Right atrium auricular region (tissue), 2 donors: ENCODE measurements at places on chromosomes 4 and X. TPM values are rescaled to one million over a fixed set of nuclear protein-coding genes. Genes with fewer than 3 reads are reported as not detected.

GRCh38 chrX:103628386-103629317, at the start of gene TCEAL1:
Gene TCEAL1 (plus strand): TSS chrX:103628975. CDS start chrX:103629917, 942 bp downstream.
- DNase-seq, result no peak

DNA sequence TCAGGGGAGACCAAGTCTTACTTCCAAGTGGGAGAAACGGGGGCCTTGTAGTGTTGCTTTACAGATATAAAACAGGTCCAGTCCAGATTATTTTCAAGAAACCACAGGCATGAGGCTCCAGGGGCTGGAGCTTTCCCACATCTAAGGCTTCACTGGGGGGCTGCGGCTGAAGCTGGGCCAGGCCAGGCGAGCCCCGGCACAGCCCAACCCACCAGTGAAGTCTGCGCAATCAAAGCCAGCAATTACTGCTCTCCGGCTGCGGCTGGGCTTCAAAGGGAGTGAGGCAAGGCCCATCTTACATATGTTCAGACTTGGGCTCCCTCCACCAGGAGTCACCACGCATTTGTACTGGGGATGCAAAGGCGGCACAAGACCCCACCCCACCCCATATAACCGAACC, 61.7 kb downstream of the HADH start:
- no peak for DNase-seq

DNA sequence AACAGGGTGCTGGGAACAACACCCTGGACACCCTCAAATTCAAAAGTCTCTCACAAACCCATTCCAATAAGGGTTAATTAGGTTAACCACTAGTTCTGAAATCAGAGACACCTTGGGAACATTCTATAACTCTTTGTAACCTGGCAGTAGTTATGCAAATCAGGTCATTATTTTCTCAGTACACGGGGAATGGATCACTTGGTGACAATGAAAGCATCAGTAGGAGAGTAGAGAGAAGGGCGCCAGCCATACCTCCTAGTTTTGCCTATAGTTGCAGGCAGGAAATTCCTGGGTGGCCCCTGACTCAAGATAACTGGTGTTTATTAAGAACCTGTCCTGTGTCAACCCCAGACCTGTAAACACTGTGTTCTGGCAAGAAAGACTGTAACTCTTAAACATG, 2.5 kb downstream of the CCDC110 start:
- no peak for DNase-seq

The HSFX3 gene
- not detected for total RNA-seq

The GLOD5 gene
- not detected for total RNA-seq

DNA sequence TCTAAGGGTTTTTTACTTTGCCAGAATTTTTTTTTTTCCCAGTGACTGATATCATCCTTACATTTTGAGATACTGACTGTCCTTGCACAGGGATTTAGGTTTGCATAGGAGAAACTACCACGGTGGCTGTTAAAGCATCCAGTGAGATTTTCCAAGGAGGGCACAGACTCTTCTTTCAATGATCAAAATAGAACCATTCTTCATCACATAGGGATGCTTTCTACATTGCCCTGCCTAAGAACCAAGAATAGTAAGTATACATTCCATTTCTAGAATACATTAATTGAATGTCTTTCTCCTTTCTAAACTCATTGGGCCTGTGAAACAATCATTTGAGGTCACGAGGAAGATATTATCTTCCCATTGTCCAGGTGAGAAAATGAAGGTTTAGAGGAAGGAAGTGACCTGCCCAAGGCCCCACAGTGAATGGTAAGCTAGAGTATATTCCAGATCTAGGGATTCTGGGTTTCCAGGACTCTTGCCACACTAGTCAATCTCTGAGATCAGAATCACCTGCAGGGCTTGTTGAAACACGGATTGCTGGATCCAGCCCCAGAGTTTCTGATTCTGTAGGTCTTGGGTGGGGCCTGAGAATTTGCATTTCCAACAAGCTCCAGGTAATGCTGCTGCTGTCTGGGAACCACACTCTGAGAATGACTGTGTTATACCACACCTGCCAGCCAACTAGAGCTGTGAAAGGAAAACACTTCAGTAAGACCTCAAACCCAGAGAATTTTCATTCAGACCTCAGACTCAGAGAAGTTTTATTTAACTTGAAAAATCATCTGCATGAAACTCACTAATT, 17.7 kb upstream of the TMEM154 start:
- DNase-seq, result no peak

GRCh38 chrX:54045563-54046228, 1.4 kb upstream of the PHF8 start:
- no peak for DNase-seq

The RPL10 gene
- total RNA-seq, result 1,667 TPM

- DNase-seq, result no peak
These were observed 20.1 kb upstream of the CSF2RA start for GRCh38 chrX:1248331-1249061.

- no peak for DNase-seq
These were observed 399.8 kb upstream of the MAD2L1 start for GRCh38 chr4:120466429-120466828.

GRCh38 chr4:11471618-11472017, 42.9 kb upstream of the HS3ST1 start:
- no peak for DNase-seq

The LAGE3 gene
- total RNA-seq, result 32.9 TPM

- peak; percentile 70 for DNase-seq
These were observed 146.2 kb upstream of the SCML1 start for GRCh38 chrX:17590892-17591740.

The FAM53A gene
- total RNA-seq, result 1.0 TPM

The IDUA gene
- total RNA-seq, result 10.2 TPM

GRCh38 chrX:129876771-129877305, 29.1 kb upstream of the UTP14A start:
- no peak for DNase-seq

The SPON2 gene
- total RNA-seq, result 13.0 TPM

The CLDN2 gene
- not detected for total RNA-seq

DNA sequence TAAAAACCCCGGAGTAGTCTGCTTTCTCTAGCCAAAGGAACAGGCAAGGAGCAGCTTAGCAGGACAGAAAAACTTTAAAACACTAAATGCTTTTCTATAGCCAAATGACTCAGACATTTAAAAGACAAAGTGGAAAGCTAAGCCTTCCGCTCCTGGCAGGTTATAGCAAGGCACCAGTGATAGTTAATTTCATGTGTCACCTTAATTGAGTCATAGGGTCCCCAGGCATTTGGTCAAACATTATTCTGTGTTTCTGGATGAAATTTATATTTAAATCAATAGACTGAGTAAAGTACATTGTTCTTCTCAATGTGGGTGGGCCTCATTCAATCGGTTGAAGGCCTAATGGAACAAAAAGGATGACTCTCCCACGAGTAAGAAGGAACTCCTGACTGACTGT, 885.7 kb upstream of the ADGRL3 start:
- DNase-seq, result no peak

DNA sequence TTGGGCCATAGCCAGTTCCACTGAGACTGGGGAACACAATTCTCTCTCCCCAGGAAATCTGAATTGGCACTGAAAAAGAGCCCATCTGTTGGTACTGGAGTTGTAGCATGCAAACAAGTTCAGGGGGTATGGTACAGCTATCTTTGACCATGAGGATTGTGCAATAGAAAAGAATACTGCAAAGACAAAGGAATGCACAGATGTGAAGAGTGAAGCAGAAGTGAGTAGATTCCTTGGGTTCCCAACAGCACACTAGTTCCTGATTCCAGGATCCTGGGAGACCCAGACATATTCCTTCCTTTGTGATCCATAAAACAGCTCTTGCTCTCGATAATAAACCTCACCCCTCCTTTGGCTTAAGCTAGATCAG, 43.3 kb upstream of the CTAG2 start:
- no peak for DNase-seq

DNA sequence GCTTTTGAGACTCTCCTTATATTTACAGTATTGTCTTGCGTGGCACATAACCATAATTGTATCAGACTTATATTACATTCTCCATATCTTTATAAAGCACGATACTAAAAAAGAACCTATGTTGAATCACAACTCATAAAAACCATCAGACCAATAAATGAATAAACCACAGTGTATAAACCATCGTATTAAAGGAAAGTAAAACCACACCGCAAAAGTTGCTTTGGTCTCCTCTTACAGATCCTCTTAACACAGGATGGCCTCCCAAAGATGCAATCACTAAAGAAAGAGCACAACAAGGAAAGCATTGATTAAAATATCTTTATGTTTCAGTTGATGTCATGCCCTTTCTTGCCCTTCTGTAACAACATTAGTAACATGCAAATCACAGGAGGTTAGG, 437.9 kb downstream of the AFF2 start:
- DNase-seq, result no peak

GRCh38 chr4:107757864-107758476, 37.9 kb upstream of the PAPSS1 start:
- DNase-seq, result no peak

The IL21 gene
- total RNA-seq, result not detected

GRCh38 chr4:109751852-109752251, 22.0 kb upstream of the PLA2G12A start:
- DNase-seq, result no peak

GRCh38 chr4:169209388-169209883, 61.3 kb downstream of the SH3RF1 start:
- no peak for DNase-seq

The FATE1 gene
- not detected for total RNA-seq

- no peak for DNase-seq
These were observed 4.6 kb upstream of the ZNF185 start for GRCh38 chrX:152892999-152893891.

- DNase-seq, result no peak
These were observed 326.9 kb downstream of the EPHA5 start for GRCh38 chr4:65343342-65343741.

GRCh38 chr4:15690020-15690809, 8.6 kb downstream of the FAM200B start:
- no peak for DNase-seq

DNA sequence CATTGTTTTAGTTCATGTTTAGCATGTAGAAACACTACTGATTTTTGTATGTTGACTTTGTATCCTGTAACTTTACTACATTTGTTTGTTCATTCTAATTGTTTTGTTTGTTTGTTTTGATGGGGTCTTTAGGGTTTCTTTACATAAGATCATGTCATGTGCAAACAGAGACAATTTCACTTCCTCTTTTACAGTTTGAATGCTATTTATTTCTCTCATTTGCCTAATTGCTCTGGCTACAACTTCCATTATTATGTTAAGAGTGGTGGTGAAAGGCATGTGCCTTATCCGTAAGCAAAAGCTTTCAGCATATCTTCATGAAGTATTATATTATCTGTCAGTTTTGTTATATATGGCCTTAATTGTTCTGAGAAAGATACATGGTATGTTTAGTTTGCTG, 571.1 kb downstream of the PCDH7 start:
- no peak for DNase-seq

DNA sequence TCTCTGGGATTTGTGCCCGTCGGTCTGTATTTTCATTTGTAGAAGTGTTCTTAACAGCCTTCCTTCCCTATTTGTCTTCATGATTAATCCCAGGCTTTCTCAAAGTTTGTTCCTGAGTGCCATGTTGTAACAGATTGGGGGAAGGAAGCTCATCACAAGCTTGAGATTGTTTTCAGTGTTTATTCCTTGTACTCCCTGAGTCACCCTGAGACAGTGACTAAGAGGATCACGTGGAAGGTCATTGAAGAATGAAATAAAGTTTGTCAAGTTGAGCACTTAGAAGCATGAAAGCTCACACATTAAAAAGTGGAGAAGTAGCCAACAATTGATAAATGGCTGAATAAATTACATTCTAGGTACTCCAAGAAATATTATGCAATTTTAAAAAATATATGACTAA, 153.5 kb upstream of the FAM241A start:
- no peak for DNase-seq
